Stimulated activated CD8-positive, alpha-beta memory T cell treated with anti-CD3 and anti-CD28 coated beads, Interleukin-7, amount 100 ng/mL, for 48 hours (primary cell): ENCODE measurements at places on chromosomes 13 and 19.
A peak's percentile ranks its signal among the peaks of the same experiment; 100 is the strongest.

DNA sequence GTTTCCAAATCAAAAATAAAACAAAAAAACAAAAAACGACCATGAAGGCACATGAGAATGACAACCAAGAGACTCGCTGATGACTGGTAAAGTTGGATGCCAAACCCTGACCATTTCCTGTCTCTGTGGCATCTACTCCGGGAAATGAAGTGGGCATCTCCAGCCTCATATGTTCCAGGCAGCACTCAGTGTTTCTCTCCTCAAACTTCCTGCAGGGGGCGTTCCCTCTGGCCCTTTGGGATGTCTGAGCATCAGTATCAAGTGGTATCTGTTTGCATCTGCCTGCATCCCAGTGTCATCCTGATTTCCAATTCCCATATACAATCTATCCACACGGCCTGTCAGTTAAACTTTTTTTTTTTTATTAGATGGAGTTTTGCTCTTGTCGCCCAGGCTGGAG, 9.8 kb upstream of the SIGLEC12 start:
- no peak for DNase-seq

GRCh38 chr13:21458451-21458812, 671 bp downstream of the ZDHHC20 start:
- DNase-seq, result no peak

GRCh38 chr13:22107549-22107948, 436.7 kb downstream of the FGF9 start:
- no peak for DNase-seq

DNA sequence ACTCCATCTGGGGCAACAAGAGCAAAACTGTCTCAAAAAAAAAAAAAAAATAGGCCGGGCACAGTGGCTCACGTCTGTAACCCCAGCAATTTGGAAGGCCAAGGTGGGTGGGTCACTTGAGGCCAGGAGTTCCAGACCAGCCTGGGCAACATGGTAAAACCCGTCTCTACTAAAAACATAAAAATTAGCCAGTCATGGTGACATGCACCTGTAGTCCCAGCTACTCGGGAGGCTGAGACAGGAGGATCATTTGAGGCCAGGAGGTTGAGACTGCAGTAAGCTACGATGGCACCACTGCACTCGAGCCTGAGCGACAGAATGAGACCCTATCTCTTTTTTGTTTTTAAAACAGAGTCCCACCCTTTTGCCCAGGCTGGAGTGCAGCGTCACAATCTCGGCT, 3.9 kb downstream of the IQCN start:
- no peak for DNase-seq

GRCh38 chr13:42964761-42965161, 27.3 kb downstream of the EPSTI1 start:
- no peak for DNase-seq

GRCh38 chr19:31014668-31015067, 334.6 kb downstream of the TSHZ3 start:
- no peak for DNase-seq

- DNase-seq, result no peak
Observed at GRCh38 chr13:33519561-33520467, 234.3 kb upstream of the STARD13 start.

GRCh38 chr13:78402708-78403400, 200.5 kb downstream of the POU4F1 start:
- DNase-seq, result no peak

GRCh38 chr19:18100710-18101109, 3.1 kb downstream of the MAST3 start:
- no peak for DNase-seq

DNA sequence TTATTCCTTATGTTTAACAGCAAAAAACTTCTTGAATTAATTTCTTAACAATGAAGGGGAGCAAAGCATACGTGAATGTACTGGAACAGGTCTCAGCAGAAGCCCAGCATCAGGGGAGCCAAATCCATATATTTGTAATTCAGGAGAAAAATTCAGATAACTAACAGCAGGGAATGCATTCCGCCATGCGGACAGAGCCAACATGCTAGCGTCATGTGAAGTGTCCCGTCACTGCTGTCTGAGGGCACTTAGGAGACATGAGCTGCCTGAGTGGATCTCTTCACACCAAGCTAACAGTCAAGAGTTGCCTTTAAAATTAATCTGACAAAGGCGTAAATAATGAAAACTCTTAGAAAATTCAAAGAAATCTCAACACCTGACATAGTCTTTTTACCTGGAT, 6.4 kb downstream of the AMER2 start:
- no peak for DNase-seq

- DNase-seq, result no peak
Observed at GRCh38 chr19:14168259-14168972, 32.0 kb upstream of the ASF1B start.

DNA sequence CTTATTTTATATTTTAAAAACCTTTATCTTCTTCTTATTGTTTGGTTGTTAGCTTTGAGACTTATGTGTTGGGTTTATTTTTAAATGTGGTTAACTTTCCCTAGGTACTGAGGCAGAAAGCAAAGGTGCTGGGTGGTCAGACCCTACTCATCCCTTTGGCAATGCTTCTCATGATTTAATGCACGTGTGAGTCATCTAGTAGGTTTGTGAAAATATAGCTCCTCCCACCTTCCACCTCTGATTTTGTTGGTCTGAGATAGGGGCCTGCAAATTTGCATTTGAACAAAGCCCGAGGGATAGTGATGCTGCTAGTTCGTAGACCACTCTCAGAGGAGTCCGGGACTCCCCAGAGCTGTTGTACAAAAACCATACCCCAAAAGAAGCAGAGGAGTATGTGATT, 771.3 kb upstream of the ARGLU1 start:
- no peak for DNase-seq

DNA sequence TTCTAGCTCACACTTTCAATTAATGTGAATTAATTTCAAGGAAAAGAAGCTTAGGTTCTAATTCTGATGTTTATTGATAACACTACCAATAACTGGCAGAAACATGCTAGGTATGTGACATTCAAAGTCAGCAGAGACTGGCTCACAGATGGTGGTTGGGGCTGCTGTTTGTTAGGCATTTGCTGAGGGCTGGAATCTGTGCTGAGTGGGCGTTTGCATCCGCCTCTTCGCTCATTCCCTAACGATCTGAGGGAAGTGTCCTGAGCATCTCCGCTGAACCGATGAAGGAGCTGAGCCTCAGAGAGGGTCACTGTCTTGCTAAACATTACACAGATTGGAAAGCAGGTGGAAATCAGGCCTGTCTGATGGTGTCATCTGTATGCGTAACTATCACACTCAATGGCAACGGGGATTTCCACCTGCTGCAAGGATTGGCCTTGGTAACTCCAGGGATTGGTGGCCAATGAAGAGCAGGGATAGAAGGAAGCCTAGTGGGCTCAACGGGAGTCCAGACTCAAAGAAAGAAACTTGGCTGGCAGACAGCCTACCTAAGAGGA, 338.9 kb downstream of the TEX29 start:
- no peak for DNase-seq

DNA sequence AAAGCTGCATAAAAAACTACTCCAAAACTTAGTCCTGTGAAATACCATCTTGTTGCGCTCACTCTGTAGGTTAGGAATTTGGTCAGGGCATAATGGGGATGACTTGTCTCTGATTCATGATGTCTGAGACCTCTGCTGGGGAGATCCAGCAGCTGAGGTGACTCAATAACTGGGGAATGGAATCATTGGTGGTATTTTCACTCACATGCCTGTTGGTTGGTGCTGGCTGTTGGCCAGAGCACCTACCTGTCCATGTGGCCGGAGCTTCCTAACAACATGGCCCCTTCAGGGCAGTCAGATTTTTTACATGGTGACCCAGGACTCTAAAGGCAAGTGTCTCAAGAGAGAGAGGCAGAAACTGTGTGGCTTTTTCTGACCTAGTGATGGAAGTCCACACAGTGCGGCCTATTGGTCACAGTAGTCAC, 7.4 kb upstream of the ESD start:
- DNase-seq, result no peak

DNA sequence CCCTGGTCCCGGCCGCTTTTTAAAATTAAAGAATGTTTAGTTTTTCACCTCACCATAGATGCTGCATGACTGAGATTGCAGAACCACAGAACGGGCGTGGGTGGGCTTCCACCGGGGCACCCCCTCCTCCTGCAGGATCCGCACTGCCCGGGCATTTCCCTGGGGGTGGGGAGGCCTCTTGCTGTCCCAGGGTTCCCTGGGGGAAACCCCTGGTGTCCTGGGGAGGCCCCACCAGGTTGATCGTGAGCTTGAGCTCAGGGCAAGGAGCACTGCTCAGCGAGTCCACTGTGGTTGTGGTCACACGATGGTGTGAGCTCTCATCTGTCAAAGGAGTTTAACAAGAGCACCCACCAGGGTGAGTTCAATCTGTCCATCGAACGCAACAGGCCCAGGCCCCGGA, 11.4 kb upstream of the TCF3 start:
- DNase-seq, result peak; percentile 30

- DNase-seq, result no peak
Observed at GRCh38 chr13:113162783-113163685, 4.6 kb downstream of the PROZ start.

- no peak for DNase-seq
Observed at GRCh38 chr13:110282316-110282841, 24.6 kb downstream of the COL4A1 start.

DNA sequence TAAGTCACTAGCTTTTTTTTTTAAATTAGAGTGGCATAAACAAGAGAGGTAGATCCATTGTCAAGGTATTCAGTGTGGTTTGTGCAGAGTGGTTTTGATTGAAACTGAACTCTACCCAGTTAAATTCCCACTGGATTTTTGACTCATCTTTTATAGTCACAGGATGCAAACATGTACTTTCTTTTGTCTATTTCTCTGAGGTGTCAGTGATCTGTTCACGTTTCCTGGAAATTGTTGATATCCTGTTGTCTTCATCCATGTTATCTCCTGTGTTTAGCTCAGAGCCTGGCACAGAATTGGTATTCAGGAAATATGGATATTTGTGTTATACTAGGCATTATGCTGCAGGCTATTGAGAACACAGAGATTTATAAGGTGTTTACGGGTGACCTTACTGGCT, 119.7 kb downstream of the PCCA start:
- DNase-seq, result no peak

DNA sequence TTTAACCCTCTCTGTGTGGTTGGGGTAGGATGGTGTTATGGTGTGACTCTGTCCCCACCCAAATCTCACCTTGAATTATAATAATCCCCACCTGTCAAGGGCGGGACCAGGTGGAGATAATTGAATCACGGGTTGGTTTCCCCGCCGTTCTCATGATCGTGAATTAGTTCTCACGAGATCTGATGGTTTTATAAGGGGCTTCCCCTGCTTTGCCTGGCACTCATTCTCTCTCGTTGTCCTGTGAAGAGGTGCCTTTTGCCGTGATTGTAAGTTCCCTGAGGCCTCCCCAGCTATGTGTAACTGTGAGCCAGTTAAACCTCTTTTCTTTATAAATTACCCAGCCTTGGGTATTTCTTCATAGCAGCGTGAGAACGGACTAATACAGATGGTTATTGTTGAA, 68.8 kb downstream of the ARHGEF7 start:
- no peak for DNase-seq

DNA sequence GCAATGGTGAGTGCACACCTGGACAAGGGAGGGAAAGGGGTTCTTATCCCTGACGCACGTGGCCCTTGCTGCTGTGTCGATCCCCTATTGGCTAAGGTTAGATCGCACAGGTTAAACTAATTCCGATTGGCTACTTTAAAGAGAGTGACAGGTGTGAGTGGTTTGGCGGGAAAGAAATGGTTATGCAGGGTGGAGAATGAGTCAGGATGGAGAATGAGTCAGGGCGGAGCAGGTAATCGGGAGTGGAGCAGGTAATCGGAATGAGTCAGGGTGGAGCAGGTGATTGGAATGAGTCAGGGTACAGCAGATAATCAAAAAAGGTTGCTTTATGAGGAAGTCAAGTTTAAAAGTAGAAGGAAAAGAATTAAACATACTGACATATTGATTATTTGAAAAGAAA, 24.4 kb upstream of the SIAH3 start:
- no peak for DNase-seq

DNA sequence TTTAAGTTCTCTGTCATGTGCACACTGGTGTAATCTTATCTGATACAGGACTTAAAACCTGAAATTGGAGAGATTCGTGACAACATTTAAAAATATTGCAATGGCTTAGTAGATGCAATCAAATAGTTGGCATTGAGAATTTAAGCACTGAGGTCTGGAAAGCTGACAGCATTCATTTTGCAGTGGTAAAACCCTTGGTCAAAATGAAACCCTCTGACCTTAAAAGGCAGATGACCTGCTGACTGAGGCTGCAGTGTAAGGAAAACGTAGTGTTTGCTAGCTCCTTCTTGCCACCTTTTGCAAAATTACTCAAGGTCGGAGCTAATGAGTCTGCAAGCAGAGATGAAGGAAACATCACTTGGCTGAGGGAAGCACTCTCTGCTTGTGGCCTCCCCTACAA, 150.6 kb downstream of the KCTD12 start:
- no peak for DNase-seq

DNA sequence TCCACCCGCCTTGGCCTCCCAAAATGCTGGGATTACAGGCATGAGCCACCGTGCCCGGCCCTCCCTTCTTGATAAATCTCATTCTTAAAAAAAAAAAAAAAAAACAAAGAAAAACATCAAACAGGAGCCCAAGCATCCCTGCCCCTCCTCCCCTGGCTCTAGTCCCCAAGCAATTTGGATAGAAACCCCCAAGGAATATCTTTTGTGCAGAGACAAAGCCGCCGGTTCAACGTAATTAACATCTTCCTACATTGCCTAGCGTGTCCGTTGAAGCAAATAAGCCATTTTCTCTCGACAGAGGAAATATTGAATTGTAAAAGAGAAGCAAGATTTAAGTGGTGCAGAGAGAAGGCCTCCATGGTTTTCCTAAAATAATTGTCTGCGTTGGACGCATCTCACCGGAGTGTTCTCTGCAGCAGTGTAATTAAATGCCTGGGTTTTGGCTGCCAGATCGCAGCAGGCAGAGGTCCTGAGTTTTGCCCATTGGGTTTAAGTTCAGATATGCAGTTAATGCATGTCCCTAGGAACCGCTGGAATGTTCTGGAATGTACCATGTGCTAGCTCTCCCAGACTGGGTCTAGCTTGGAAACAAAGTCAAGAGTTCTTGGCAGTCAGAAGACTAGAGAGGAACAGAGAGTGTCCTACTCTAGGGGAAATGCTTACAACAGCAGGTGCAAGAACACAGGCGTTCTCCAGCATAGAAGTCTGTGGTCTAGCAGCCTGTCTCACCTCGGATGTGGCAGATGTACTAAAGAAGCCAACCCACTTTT, 30.8 kb downstream of the PIN1 start:
- DNase-seq, result no peak

- no peak for DNase-seq
Observed at GRCh38 chr19:18644196-18645034, 7.6 kb downstream of the KLHL26 start.

DNA sequence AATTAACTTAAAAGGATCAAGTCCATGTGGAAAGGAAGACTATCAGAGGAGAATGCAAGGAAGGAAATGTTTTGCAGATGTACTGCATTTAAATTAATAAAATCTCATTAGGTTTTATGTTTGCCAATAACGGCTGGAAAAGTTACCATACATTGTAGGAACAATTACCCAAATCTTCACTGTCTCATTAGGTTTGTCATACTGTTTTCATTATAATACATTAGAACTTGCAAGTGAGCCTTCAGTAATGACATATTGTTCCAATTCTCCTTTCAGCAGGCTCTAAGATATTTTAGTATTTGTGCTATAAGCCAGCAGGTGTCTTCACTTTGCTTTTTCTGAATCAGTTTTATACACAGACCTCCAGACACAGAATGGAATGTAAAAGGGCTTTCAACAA, 661.6 kb upstream of the KLHL1 start:
- DNase-seq, result no peak
